Stimulated activated CD8-positive, alpha-beta memory T cell treated with anti-CD3 and anti-CD28 coated beads, Interleukin-4, amount 100 ng/mL, for 1 hour (primary cell): ENCODE measurements at places on chromosomes 4 and X.

- DNase-seq = no peak
These were observed 13.6 kb downstream of the PROM1 start for GRCh38 chr4:16070203-16070602.

DNA sequence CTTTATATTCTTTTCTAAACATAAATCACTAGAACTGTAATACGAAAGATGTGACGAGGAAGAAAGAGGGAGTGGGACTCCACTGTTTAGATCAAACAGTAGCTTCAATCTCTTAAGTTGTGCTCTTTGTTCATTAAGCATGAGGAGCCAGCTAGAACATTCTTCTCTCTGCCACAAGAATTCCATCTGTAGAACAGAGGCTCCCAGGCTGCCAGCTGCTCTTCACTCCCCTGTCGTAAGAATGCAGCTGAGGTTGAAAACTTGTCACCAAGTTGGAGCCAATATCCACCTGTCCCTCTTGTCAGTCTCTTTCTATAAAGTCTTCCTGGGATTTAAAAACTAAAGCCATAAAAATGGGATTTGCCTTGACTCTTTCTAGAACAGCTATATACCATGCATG, 65.0 kb upstream of the SEC24B start:
- DNase-seq = no peak

DNA sequence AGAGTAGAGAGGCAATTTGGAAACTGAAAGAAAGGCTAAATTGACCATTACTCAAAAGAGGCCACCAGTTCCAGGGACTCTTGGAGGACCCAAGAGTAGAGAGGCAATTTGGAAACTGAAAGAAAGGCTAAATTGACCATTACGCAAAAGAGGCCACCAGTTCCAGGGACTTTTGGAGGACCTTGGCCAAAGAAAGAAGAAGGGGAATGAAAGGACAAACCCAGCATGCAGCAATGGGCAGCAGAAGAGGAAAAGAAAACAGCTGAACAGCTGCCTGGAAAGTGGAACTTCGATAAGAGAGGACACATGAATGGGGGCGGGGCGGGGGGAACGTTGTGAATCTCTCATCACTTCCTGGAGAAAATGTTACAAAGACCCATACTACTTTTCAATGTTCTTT, 80.8 kb downstream of the PALLD start:
- DNase-seq = no peak

- no peak for DNase-seq
These were observed 4.0 kb downstream of the C4orf46 start for GRCh38 chr4:158667651-158668198.

DNA sequence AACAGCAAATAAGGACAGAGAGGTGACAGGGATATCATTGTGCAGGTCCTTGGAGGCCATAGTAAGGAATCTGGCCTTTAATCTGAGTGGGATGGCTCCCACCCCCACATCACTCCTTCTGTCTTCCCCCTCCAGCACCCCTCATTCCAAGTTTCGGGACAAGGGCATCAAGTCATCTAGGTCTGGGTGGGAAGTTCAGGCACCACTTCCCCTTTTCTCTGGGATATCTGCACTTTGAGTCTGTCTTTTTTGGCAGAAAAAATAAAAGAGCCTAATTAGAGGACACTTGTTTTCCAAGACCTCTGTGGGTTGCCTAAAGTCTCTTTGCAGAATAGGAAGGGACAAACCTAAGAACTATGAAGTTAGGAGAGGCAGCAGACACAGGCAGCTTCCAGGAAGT, 60.1 kb downstream of the FUNDC1 start:
- no peak for DNase-seq

- no peak for DNase-seq
These were observed 113.3 kb upstream of the ATP6AP2 start for GRCh38 chrX:40467454-40467853.

GRCh38 chr4:139738846-139739613, 73.4 kb downstream of the MGST2 start:
- no peak for DNase-seq

DNA sequence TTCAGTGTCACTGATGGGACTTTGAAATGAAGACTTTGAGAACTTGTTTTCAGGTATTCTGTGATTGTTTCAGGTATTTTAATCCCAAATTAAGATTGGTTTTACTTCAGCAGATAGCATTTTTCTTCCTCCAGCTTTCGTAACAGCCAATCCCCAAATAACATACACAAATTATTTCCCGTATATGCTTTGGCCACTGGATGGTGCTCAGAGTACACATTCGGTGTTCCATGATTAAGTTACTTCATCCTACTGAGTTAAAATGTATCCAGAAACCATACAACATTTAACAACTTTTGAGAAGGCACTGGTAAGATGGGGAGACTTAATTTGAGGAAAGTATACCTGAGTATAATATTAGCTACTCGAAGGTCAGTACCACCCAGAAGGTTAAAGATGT, 233.4 kb upstream of the FAM47A start:
- no peak for DNase-seq

DNA sequence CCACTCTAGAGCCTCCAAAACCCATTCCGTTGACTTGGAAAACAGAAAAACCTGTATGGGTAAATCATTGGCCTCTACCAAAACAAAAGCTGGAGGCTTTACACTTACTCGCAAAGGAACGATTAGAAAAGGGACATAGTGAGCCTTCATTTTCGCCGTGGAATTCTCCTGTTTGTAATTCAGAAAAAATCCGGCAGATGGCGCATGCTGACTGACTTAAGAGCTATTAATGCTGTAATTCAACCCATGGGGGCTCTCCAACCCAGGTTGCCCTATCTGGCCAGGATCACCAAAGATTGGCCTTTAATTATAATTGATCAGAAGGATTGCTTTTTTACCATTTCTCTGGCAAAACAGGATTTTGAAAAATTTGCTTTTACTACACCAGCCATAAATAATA, 60.8 kb downstream of the ZNF732 start:
- no peak for DNase-seq

DNA sequence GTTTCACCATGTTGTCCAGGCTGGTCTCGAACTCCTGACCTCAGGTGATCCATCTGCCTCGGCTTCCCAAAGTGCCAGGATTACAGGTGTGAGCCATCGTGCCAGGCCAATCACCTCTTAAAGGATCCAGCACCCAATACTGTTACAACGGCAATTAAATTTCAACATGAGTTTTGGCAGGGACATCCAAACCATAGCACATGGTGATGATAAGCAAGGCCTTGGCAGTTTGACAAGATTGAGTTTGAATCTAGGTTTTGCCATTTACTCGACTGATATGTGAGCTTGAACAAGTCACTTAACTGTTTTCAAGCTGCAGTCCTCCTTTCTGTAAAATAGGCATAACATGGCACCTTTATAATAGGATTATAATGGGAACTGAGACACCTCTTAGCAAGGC, 84.1 kb downstream of the GPR82 start:
- no peak for DNase-seq

DNA sequence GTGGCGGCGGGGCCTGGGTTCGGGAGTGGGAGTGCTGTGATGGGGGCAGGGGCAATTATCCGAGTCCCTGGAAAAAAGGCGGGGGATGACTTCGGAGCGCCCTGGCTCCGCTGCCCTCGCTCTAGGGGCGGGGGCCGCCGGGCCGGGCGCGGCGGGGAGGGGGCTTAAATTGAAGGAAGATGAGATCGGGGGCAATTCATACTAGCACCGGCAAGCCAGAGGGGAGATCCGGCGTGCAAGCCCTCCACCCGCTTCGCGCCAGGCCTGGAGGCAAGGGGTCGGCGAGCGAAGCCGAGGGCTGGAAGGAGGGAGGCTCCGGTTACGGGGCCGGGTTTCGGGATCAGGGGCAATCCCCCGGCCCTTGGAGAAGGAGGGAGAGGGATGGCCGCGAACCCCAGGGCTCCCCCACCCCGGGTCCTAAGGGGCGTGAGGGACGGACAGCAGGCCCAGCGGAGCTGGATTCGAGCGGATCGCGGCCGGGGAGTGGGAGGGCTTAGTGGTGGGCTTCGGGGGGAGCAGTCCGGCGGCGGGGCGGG, 1.2 kb downstream of the BCORL1 start:
- DNase-seq = no peak

GRCh38 chr4:22683726-22684125, 9.0 kb upstream of the GBA3 start:
- no peak for DNase-seq

- DNase-seq = no peak
These were observed 84.2 kb downstream of the CNOT6L start for GRCh38 chr4:77734928-77735327.

DNA sequence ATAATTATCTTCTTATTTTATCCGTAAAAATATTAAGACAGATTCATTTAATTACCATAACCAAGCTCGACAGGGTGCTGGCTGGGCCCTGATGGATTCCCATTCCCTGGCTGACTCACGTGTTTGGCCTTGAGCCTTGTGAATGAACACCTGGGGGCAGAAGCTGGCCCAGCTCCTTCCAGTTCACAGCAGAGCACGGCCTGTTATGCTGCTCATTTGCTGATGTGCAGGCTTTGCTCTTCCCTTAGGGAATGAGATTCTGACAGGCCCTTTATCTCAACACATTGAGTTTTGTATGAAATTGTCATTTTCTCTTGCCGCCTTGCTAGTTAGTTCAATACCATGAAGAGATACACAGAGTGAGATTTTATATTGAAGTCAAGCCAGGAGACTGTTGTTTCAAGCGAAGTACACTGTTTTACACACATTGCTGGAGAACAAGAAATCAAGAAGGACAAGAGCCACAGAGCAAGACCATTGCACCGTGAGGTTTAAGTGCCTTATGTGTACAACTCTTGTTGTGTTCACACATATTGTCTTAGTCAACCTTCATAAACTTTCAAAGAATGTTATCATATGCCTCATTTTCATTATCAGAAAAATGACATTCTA, 1583.3 kb downstream of the STIM2 start:
- DNase-seq = no peak

DNA sequence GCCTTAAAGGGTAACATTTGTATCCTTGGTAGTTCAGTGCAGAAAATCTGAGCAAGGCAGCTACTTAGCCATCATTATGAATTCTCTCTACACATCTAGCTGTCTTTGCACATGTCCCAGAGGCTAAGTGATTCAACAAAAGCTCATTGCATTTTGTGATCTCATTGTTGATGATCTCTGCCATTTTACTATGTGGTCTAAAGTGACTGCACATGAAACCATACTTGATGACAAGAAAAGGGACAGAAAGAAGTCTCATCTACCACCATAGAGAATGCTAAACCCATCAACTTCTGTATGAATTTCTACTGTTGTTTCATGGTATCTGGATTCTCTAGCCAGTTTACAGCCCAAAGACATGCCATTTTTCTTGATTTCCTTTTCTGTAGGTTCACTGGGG, 5.9 kb upstream of the PGK1 start:
- DNase-seq = no peak

- no peak for DNase-seq
These were observed 1.0 kb upstream of the TBC1D9 start for GRCh38 chr4:140757232-140757630.

- no peak for DNase-seq
These were observed 81.8 kb upstream of the NDP start for GRCh38 chrX:44054863-44055601.

GRCh38 chr4:154313004-154313585, 178.5 kb downstream of the DCHS2 start:
- DNase-seq = no peak

GRCh38 chrX:129637217-129638109, 17.3 kb downstream of the APLN start:
- peak; percentile 47 for DNase-seq

GRCh38 chrX:22357621-22358020, 84.9 kb downstream of the CBLL2 start:
- no peak for DNase-seq

GRCh38 chr4:76211769-76212708, 1.6 kb downstream of the SCARB2 start:
- no peak for DNase-seq

DNA sequence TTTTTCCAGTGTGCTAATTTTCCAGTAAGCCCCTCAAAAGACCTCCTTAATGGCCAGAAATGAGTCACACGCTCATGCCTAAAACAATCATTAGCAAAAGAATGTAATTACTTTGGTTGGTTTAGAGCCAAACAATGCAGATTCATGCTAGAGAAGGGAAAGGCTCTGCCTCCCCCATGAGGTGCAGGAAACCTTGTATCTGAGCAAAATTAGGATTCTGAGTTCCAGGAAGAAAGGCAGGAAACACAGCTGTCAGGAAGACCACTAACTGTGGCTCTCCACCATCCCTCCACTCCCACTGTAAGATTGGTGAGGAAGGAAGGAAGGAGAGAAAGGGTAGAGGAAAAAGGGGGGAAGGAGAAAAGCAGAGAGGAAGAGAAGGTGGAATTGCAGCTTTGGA, 104.9 kb upstream of the DHX15 start:
- DNase-seq = no peak

GRCh38 chr4:183635321-183635720, 23.7 kb downstream of the RWDD4 start:
- DNase-seq = no peak

- no peak for DNase-seq
These were observed 20.6 kb upstream of the FTHL17 start for GRCh38 chrX:31092476-31092875.

GRCh38 chr4:143357161-143357845, 20.6 kb downstream of the GAB1 start:
- DNase-seq = no peak

GRCh38 chr4:62434921-62435320, 1234.8 kb downstream of the ADGRL3 start:
- DNase-seq = no peak

DNA sequence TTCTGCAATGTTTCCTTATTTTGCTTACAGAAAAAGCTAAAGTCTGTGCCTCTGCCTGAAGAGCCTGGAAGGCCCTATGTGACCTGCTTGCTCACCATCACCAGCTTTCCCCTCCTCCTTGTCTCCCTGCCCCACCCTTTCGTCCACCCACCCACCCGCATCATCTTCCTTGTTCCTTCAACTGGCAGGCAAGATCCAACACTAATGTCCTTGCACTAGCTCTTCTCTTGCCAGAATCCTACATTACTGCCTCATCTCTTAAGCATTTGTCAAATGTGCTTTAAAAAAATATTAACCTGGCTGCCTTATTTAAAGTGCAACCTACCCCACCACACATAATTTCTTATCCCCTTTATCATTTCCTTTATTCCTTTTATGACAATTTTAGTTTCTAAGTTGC, 165.1 kb upstream of the PPP3CA start:
- DNase-seq = no peak

GRCh38 chr4:122121593-122121992, 30.5 kb upstream of the BLTP1 start:
- DNase-seq = no peak

DNA sequence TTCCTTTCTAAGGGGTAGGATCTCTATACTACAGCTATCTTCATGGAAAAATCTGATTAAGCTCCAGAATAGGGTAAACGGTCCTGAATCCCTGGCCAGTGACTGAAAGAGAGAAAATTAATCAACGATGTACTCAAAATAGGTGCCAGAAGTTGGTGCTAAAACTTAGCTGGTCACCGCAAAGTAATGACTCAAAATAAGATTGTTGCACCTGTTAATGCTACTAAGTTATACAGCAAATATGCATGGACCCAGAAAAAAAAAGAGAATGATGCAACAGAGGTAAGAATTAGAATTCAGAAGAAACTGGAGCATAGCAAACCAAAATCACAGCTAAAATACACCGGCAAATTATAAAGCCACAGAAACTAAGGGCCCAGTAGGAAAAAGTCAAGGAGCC, 239.7 kb upstream of the FAM241A start:
- no peak for DNase-seq
